ENCODE measurements at places on chromosomes 4 and X. TPM values are rescaled to one million over a fixed set of nuclear protein-coding genes. Genes with fewer than 3 reads are reported as not detected.

The SUPT20HL1 gene
- total RNA-seq: not detected

The FAM53A gene
- total RNA-seq: 1.3 TPM

The MAGEB2 gene
- total RNA-seq: 60.3 TPM

The AMBN gene
- total RNA-seq: not detected

The ZNF518B gene
- total RNA-seq: 14.1 TPM

The SOX3 gene
- not detected for total RNA-seq

The PLA2G12A gene
- 12.9 TPM for total RNA-seq
